Activated CD8-positive, alpha-beta T cell treated with anti-CD3 and anti-CD28 coated beads, Interleukin-2, amount 10 ng/mL, durations not matched to agents 7 days and 5 days (primary cell): ENCODE measurements at places on chromosomes 11 and 22. TPM values are rescaled to one million over a fixed set of nuclear protein-coding genes. Genes with fewer than 3 reads are reported as not detected.
A peak's percentile ranks its signal among the peaks of the same experiment; 100 is the strongest.

BACE1-AS gene
- 3.8 TPM for total RNA-seq

GRCh38 chr11:87397011-87397865, 359.5 kb downstream of the TMEM135 start:
- H3K4me3 ChIP-seq: no peak overlapping the region
- H3K27me3 ChIP-seq: peaks cover 6% of the 10 kb centered on the region
- DNase-seq: no peak
- no peaks in the 10 kb centered on the region for H3K36me3 ChIP-seq

DNA sequence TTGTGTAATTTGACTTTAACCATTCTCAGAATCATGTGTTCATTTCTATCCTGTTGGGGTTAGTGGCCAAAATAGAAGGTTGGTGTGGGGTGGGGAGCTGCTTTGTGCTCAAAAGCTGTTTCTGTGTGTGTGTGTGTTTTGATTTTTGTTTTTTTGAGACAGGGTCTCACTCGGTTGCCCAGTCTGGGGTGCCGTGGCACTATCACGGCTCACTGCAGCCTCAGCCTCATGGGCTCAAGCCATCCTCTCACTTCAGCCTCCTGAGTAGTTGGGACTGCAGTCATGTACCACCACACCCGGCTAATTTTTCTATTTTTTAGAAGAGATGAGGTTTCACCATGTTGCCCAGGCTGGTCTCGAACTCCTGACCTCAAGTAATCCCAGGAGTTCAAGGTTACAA, 18.1 kb upstream of the AIFM3 start:
- no peaks in the 10 kb centered on the region for H3K27me3 ChIP-seq
- H3K27ac ChIP-seq: no peak overlapping the region
- H3K4me3 ChIP-seq: no peak overlapping the region

KLHL35 gene
- total RNA-seq: 0.26 TPM

DNA sequence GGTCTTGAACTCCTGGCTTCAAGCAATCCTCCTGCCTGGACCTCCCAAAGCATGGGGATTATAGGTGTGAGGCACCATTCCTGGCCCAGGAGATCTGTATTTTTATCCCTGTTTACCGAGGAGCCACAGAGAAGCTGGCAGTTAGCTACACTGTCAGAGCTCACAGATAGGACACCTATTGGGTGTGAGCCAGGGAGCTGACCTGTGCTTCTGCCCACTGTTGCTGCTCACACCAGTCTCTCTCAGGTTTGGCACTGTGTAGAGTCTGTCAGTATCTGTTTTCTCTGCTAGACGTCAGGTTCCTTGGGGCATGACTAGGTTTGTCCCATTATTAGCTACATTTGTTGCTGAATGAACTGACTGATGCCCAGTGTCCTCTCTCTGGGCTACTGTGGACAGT, 17.5 kb downstream of the PPP6R2 start:
- no peak overlapping the region for H3K4me3 ChIP-seq
- DNase-seq: no peak
- peak overlapping the region; percentile 78 for H3K27ac ChIP-seq
- peaks cover 47% of the 10 kb centered on the region for H3K4me1 ChIP-seq
- H3K27me3 ChIP-seq: no peaks in the 10 kb centered on the region

GRCh38 chr11:113199866-113200265, 114.5 kb upstream of the TTC12 start:
- no peak for DNase-seq
- no peaks in the 10 kb centered on the region for H3K36me3 ChIP-seq
- H3K4me3 ChIP-seq: no peak overlapping the region
- H3K27me3 ChIP-seq: peaks cover 2% of the 10 kb centered on the region

DNA sequence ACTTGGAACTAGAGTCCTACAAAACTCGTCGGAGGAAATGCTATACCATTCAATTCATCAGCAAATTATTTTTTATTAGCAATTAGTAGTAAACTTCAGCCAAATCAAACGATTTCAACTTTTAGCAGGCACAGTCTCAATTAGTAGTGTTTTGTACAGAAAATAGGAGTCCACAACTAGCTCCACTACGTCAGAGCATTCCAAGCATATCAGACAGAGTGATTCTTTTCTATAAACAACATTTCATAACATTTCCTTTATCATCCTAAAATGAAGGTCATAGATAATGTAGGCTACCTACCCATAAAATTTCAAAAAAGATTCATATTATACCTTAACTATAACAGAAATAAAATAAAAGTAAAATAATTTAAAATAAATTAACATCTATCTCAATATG, 169.9 kb downstream of the KIF18A start:
- no peaks in the 10 kb centered on the region for H3K36me3 ChIP-seq
- H3K4me1 ChIP-seq: no peaks in the 10 kb centered on the region
- no peak overlapping the region for H3K27ac ChIP-seq
- H3K27me3 ChIP-seq: no peaks in the 10 kb centered on the region

SERPING1 gene
- not detected for total RNA-seq

DNA sequence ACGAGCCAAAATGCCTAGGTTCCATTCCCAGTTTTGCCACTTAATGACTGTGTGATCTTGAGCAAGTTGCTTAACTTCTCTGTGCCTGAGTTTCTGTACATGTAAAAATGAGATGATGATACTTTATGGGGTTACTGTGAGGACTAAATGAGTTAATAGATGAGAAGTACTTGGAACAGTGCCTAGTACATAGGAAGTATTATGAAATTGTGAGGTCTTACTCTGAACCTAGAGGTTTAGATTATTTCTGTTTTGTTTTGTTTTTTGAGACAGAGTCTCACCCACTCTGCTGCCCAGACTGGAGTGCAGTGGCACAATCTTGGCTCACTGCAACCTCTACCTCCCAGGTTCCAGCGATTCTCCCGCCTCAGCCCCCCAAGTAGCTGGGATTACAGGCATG, 227.0 kb upstream of the POU2AF2 start:
- peaks cover 6% of the 10 kb centered on the region for H3K27me3 ChIP-seq
- no peaks in the 10 kb centered on the region for H3K36me3 ChIP-seq
- no peak overlapping the region for H3K27ac ChIP-seq
- no peak overlapping the region for H3K4me3 ChIP-seq
- DNase-seq: no peak

- H3K27me3 ChIP-seq: no peaks in the 10 kb centered on the region
- DNase-seq: no peak
- H3K27ac ChIP-seq: no peak overlapping the region
- peaks cover 29% of the 10 kb centered on the region for H3K4me1 ChIP-seq
Observed at GRCh38 chr11:117016246-117016645, 82.0 kb downstream of the SIK3 start.

DNA sequence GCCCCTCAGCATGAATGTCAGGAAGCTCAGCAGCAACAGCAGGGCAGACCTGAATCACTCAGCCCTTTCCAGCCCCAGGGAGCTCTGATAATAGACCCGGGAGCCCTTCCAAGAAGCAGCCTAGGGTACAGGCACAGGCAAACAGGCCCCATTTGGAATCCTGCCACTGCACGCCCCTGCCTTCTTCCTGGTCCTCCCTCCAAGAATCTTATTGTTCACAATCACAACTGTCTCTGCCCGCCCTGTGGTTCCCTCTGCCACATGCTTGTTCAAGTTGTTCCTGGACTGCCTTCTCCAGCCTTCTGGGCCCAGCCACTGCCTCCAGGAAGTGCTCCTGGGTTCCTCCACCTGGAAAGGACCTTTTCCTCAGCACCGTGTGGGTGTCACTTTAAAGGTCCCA, 54.6 kb downstream of the LRRC32 start:
- peaks cover 10% of the 10 kb centered on the region for H3K27me3 ChIP-seq
- H3K36me3 ChIP-seq: no peaks in the 10 kb centered on the region
- H3K27ac ChIP-seq: no peak overlapping the region

DNA sequence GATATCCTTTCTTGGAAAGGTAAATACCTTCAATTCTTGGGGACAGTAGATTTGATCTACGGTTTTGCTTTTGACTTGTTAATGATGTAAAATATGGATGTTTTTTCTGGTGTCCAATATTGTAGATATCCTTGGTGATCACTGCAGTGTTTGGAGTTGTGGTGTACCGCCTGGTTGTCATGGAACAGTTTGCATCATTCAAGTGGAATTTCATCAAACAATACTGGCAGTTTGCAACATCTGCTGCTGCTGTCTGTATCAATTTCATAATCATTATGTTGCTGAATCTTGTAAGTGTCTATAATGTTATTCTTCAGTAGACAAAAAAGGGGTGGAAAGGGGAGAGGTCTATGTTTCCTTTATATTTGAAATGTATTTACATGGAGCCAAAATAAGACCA, 27.4 kb upstream of the MUC15 start:
- H3K4me3 ChIP-seq: no peak overlapping the region
- no peak for DNase-seq
- no peaks in the 10 kb centered on the region for H3K27me3 ChIP-seq
- H3K4me1 ChIP-seq: no peaks in the 10 kb centered on the region
- no peak overlapping the region for H3K27ac ChIP-seq

DNA sequence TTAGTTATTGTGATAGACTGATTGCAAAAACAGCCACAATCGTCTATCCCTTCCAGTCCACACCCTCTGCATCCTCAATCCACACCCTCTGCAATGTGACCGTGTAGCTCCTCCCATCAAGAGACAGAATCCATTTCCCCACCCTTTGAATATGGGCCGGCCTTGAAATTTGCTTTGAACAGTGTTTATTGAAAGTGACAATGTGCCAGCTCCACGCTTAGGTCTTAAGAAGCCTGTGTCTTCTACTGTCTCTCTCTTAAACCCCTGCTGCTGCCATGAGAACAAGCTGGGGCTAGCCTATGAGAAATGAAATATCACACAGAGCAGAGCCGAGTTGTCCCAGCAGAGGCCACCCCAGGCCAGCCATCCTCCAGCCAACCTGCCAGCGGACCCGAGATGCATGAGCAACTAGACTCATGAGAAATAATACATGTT, 22.3 kb upstream of the MICAL2 start:
- peaks cover 5% of the 10 kb centered on the region for H3K36me3 ChIP-seq
- no peaks in the 10 kb centered on the region for H3K27me3 ChIP-seq
- peak; percentile 57 for DNase-seq
- peaks cover 79% of the 10 kb centered on the region for H3K4me1 ChIP-seq

NNMT gene
- not detected for total RNA-seq

- H3K27ac ChIP-seq: peak overlapping the region; percentile 97
- H3K27me3 ChIP-seq: peaks cover 8% of the 10 kb centered on the region
- DNase-seq: peak; percentile 80
- H3K36me3 ChIP-seq: peaks cover 19% of the 10 kb centered on the region
- H3K4me1 ChIP-seq: peaks cover 25% of the 10 kb centered on the region
Observed at GRCh38 chr11:95067039-95067840, 521 bp downstream of the SRSF8 start.

DNA sequence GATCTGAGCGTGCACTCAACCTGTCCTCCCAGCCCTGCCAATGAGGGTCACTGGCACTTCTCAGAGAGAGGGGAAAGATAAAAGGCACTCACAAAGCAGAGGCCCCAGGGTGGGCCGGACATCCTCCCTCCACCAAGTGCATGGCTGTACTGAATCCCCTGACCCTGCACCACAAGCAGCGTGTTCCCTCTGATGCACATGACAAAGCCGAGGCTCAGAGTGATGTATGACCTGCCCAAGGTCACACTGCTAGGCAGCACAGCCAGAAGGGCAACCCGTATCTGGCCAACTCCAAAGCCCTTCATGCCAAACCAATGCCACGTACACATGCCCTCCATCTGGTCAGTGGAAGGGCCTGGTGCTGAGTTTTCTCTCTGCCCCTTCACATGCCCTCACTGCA, 22.1 kb downstream of the SPATA19 start:
- DNase-seq: no peak
- H3K4me1 ChIP-seq: no peaks in the 10 kb centered on the region
- H3K27me3 ChIP-seq: peaks cover 9% of the 10 kb centered on the region
- no peak overlapping the region for H3K27ac ChIP-seq

TSGA10IP gene
- not detected for total RNA-seq

DNA sequence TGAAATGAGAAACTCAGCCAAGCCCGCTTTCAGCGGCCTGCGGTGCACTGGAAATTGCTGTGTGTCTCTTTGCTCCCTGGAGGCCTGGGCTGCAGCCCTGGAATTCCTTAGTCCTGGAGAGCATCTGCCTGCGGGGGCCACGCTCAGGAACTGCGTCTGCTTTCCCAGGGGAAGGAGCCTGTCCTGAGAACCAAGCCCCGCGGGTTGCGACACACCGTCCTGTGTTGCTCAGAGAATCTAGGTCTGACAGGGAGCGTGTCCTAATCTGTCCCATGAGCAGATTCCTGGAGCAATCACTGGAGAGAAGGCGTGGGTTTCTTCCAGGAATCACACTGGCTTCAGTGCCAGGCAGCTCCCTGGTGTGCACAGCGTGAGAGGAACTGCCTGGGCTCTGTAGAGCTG, 708.1 kb downstream of the BRD1 start:
- H3K36me3 ChIP-seq: no peaks in the 10 kb centered on the region
- no peaks in the 10 kb centered on the region for H3K4me1 ChIP-seq
- no peak overlapping the region for H3K4me3 ChIP-seq
- H3K27ac ChIP-seq: no peak overlapping the region
- H3K27me3 ChIP-seq: no peaks in the 10 kb centered on the region

PRPF19 gene
- 161 TPM for total RNA-seq

UNC93B1 gene
- 27.8 TPM for total RNA-seq

PIK3IP1 gene
- 16.1 TPM for total RNA-seq

GRCh38 chr22:49662681-49663080, 165.0 kb downstream of the BRD1 start:
- no peaks in the 10 kb centered on the region for H3K36me3 ChIP-seq
- DNase-seq: no peak
- H3K4me1 ChIP-seq: peaks cover 21% of the 10 kb centered on the region
- H3K27ac ChIP-seq: no peak overlapping the region

DNA sequence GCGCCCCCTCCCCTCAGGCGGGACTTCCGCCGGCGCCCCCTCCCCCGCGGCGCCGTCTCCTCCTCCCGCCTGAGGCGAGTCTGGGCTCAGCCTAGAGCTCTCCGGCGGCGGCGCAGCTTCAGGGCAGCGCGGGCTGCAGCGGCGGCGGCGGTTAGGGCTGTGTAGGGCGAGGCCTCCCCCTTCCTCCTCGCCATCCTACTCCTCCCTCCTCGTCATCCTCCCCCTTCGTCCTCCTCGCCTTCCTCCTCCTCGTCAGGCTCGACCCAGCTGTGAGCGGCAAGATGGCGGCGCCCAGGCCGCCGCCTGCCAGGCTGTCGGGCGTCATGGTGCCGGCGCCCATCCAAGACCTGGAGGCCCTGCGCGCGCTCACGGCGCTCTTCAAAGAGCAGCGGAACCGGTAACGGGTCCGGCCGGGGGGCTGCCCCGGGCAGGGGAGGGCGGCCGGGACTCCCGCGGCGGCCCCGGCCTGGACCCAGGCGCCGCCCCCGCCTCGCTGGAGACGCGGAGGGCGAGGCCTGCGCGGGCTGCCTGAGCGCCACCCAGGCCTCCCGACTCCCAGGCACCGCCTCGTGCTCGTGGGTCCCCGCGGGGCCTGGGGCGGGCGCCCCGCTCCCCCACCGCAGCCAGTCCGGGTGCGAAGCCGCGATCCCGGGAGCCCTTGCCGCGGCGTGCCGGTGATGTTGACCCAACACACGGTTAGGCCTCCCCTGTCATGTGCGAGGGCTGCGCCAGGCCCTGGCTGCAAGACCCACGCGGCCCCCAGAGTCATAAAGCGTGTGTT, at the start of gene ATXN10:
TSS of gene ATXN10 (plus strand) at position 52 of the 781 bp plus-strand sequence. CDS start at position 282, 230 bp downstream.
- peaks cover 17% of the 10 kb centered on the region for H3K36me3 ChIP-seq
- H3K27ac ChIP-seq: peak within 1 kb of the TSS; percentile 90
- peak within 1 kb of the TSS; percentile 89 for H3K4me3 ChIP-seq
- H3K4me1 ChIP-seq: peaks cover 31% of the 10 kb centered on the region
- peaks cover 5% of the 10 kb centered on the region for H3K27me3 ChIP-seq
